ENCODE measurements at places on chromosomes 1 and 21.

GRCh38 chr1:4396551-4396950 lies 257.9 kb upstream of the AJAP1 start:
- no peak for DNase-seq

DNA sequence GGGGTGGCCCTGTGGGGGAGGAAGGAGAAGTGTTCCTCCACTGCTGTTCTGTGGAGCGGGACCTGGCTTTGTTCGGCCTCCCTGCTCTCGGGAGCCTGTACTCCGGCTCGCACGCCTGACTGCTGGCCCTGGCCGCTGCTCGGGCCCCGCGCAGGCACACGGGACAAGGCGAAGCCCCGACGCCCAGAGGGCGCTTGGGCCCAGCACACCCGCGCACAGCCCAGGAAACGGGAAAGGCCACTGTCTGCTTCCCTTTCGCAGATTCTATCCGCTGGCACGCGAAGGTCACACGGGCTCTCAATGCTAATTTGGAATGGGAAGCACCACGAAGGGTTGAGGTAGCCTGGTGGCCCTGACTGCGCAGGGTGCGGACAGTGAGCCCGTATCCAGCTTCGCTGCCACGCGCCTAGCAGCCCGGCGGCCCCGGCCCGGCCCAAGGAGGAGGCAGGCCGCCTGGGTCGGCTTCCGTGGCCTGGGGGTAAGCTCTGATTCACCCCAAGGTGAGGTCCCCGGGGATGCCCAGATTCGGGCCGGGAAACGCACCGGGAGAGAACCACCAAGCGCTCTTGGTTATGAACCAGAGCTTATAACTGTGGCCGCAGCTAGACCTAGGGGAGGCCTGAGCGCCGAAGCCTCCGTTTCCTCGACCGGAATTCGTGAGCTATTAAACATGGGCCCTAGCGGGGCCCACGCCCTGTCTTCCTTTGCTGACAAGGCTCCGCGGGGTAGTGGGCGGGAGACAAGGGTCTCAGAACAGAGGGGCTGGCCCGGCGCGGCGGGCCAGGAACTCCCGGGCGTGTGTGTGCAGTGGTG lies 19.7 kb upstream of the TBX15 start:
- no peak for DNase-seq

GRCh38 chr1:55559842-55560241 lies 344.7 kb upstream of the USP24 start:
- no peak for DNase-seq

GRCh38 chr1:88398338-88398737 lies 285.7 kb upstream of the PKN2 start:
- peak; percentile 23 for DNase-seq

DNA sequence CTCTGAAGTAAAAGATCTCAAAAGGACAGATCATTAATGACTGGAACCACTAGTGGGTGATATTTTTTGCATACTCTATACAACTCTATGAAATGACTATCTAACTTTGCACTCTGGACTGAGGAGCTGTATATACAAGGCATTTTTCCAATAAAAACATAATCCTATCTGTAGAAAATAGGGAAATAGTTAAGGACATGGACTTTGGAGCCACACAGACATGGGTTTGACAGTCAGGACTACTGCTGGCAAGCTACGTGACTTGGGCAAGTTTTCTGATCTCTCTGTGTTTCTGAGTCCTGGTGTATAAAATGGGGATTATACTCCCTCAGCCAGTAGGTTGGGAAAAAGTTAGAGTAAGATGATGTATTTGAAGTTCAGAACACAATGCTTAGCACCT lies 20.9 kb upstream of the HSD3B2 start:
- no peak for DNase-seq

- no peak for DNase-seq
Observed at GRCh38 chr1:64766429-64766828, 21.6 kb downstream of the RAVER2 start.

GRCh38 chr21:39561140-39561539 lies 51.6 kb upstream of the B3GALT5 start:
- DNase-seq, result no peak

DNA sequence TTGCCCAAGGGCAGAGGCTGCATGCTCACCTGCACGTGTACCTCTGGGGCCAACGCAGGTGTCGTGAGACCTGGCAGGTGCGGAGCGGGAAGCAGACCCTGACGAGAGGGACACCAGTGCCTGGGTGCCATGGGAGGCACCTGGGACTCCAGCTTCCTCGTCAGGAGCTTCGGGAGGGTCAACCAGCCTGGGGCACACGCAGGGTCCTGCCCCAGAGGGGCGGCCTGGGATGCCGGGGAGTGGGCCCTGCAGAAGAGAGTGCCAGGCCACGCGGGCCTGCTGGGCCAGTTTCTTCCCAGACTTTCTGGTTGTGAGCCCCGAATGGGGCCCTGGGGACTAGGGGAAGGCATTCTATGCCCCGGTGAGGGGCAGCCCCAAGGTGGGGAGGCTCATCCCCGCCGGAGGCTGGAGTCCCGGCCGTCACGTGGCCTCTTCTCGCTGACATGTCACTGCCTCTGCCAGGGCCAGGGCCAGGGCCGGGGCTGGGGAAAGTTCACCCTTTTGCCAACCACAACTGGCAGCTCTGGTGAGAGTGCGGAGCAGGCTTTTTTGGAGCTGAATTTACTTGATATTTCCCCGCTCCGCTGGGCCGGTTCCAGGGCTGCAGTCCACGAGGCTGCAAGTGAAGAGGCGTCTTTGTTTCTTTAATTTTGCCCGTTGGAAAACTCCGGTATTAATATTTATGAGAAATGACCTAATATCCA lies 38.5 kb upstream of the ACTRT2 start:
- DNase-seq, result no peak

GRCh38 chr1:2415801-2416208 lies 3.4 kb upstream of the PEX10 start:
- DNase-seq, result no peak

DNA sequence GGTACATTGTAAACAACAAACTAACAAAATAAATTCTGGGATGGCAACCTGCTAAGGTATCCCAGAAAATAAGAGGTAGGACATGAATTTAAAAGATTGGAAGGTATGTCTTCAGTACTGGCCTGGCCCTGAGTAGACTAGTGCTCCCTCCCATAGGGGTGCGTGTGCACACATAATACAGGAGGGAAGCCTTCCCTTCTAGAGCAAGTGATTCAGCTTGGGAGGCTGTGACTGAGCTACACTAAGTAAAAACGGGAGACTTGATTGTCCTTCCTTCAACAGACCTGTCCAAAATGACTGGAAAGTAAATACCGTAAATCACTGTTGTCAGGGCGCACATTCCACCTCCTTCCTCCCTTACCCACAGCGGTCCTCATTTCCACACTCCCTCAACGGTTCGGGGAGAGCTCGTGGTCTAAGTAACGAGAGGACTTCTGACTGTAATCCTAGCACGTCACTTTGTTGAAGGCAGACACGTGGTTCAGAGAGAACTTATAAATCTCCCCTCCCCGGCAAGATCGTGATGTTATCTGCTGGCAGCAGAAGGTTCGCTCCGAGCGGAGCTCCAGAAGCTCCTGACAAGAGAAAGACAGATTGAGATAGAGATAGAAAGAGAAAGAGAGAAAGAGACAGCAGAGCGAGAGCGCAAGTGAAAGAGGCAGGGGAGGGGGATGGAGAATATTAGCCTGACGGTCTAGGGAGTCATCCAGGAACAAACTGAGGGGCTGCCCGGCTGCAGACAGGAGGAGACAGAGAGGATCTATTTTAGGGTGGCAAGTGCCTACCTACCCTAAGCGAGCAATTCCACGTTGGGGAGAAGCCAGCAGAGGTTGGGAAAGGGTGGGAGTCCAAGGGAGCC lies at the start of gene TGFB2:
Gene TGFB2 (plus strand): TSS at position 523 of the 859 bp plus-strand sequence. CDS start 1,366 bp downstream, outside the sequence.
- peak; percentile 72 for DNase-seq

DNA sequence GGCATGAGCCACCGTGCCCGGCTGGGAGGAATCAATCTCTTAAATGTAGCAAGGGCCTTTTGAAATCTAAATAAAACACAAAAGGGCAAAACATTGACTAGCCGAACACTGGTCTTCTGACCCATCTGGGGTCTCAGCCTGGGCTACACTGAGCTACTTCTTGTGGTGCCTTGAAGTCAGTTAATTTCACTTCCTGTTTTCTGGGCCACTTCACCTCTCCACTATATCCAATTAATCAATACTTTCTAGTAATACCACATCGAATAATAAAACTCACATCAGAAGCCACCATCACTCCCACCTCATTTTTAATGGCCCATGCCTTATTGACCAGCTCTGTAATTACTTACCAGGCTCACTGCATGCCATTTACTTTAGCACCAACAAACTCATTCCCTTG lies 138.0 kb upstream of the SAMSN1 start:
- no peak for DNase-seq

- no peak for DNase-seq
Observed at GRCh38 chr1:29870621-29871020, 634.3 kb downstream of the PTPRU start.

GRCh38 chr1:115515270-115515669 lies 126.5 kb upstream of the VANGL1 start:
- DNase-seq, result no peak

DNA sequence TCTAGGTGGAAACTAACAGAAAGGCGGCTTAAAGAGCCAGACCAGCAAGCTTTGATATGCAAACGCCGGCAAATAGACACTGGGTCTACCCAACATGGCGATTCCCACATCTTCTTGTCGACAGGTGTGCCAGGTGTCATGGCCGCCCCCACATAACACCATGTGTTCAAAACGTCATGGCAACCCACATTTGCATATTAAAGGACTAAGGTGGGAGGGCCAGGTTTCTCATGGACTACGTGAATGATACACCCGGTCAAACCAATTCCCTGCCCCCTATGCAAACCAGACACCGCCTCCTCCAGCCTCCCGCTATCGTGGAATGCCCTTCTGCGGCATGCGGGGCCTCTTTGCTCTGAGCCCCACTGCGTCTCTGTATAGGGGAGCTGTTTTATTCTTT lies 41.3 kb downstream of the ICOSLG start:
- peak; percentile 27 for DNase-seq

DNA sequence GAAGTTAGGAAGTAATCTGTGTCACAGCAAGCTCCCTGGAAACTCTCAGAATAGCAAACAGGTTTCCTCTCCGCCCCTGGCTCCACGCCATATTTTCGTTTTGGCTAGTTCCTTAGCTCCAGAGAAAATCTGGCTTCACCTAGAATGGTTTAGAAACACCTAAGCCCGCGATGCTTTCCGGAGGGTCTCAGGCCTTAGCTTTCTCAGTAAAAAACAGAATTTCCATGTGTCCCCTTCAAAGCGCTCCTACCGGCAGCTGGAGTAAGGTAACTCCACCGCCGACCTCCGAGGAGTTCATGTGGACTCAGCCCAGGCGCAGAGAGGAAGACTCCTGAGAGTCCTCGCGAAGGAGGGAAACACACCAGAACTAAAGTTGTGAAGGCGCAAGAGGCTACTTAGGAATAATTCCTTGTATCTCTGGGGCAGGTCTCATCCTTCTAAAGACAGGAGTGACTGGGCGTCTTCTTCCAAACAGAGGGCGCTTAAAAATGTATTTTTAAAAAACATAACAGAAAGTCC lies 406 bp downstream of the KIAA0040 start:
- DNase-seq, result peak; percentile 34

DNA sequence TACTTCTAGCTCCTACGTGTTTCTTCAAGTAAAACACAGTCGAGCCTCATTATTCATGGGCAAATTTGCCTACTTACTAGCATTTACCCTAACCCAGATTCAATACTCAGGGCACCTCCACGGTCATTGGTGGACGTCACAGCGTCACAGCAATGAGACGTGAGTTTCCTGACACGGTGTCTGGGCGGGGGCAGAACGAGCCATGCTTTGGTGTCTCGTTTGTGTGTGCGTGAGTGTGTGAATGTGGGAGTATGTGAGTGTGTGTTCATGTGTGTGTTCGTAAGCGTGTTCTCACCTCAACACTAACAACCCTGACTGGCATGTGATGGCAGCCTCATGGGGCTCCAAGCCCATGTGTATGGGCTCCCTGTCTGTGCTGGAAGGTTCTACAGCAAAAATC lies 17.5 kb upstream of the COL18A1 start:
- DNase-seq, result no peak

- no peak for DNase-seq
Observed at GRCh38 chr1:70767377-70767776, 280.2 kb downstream of the PTGER3 start.

DNA sequence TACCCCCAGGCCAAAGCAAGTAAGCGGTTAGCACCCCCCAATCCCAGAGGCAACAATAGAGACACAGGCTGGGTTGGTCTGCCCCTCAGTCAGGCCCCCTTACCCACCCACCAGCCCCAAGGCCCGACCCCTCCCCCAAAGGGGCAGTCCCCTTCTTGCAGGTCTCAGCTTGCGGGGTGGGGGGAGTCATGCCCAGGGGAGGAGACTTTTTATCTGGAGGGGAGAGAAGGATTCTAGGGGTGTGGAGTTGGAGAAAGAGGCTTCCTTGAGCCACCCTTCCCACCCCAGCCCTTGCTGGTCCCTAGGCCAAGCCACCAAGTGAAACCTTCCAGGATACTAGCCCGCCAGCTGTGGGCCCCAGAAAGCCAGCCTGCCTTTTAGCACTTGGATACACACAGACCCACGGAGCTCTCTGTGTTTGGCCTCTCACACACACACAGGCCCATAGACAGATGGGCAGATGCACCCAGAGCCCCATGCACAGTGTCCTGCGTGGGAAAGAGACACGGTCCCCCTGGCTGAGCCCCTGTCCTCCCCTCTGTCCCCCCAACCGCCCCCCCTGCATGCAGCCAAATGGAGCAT lies 7.1 kb downstream of the TMEM54 start:
- no peak for DNase-seq

DNA sequence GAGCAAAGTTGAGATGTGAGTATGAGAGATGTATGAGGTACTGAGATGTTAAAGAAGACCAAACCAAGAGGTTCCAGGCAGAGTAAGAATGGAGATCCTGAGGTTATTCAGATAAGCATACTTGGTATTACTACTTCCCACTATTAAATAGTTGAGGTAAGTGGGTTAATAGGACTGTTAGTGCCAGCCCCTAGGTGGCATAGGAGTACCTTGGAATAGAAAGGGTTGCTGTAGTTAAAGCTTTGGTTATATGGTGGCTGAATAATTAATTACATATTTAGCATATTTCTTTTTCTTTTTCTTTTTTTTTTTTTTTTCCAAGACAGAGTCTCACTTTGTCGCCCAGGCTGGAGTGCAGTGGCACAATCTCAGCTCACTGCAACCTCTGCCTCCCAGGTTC lies 397.9 kb upstream of the TMPRSS15 start:
- DNase-seq, result no peak

GRCh38 chr1:223341121-223341520 lies 22.9 kb downstream of the SUSD4 start:
- no peak for DNase-seq

DNA sequence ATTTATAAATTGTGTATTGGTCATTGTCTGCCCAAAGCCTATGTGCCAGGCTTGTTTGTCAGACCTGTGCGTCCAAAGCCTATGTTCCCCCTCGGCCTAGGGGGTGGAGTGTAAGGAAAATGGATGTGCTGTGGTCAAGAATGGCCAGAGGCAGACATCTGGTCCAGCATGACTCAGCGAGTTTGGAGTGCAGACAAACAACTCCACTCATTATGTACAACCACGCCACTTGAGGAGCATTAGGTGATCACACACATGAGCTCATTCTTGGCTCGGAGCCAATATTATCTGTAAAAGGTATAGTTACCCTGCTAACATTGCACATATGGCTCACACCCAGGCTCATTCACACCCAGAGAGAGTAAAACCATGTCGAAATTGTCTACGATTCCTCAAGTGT lies 1047.6 kb upstream of the ADGRL4 start:
- DNase-seq, result no peak

- no peak for DNase-seq
Observed at GRCh38 chr1:6248161-6248776, 4.3 kb downstream of the HES3 start.

GRCh38 chr1:182301026-182301436 lies 90.6 kb downstream of the GLUL start:
- DNase-seq, result no peak
